Forelimb muscle (tissue), 1 donor: ENCODE measurements at places on chromosomes 2 and 18. TPM values are rescaled to one million over a fixed set of nuclear protein-coding genes. Genes with fewer than 3 reads are reported as not detected.

GRCh38 chr18:75344615-75345014, 82.9 kb downstream of the SMIM21 start:
- no peak for DNase-seq

The NBAS gene
- polyA plus RNA-seq = 37.5 TPM

GRCh38 chr18:31356025-31356424, 20.6 kb upstream of the DSG4 start:
- no peak for DNase-seq

GRCh38 chr18:46040033-46040746, 31.9 kb downstream of the PSTPIP2 start:
- no peak for DNase-seq

The CNDP1 gene
- polyA plus RNA-seq = 0.13 TPM

- DNase-seq = no peak
Measured at GRCh38 chr18:45284174-45284573, 331.1 kb upstream of the SLC14A2 start.

GRCh38 chr2:181352158-181352557, 105.0 kb upstream of the ITGA4 start:
- DNase-seq = no peak

DNA sequence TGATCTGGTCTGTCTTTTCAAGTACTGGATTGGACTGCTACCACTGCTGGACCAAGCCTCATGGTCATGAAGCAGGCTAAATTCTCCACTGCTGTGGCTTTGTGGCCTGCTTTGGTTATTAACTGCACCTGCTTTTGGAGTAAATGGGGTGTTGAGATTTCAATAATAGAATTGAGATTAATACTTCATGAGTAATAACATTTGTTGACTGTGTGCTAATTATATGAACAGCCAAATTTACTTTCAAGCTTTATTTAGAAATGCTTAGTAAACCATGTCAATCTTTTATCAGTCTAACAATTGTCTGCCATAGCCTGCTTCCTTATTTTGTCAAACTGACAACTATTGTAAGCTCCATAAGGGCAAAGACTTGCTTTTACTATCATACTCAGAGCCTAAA, 27.4 kb upstream of the MTIF2 start:
- no peak for DNase-seq

- no peak for DNase-seq
Measured at GRCh38 chr18:57164401-57164800, 17.5 kb downstream of the BOD1L2 start.
